ENCODE measurements at places on chromosomes 7 and 10.

DNA sequence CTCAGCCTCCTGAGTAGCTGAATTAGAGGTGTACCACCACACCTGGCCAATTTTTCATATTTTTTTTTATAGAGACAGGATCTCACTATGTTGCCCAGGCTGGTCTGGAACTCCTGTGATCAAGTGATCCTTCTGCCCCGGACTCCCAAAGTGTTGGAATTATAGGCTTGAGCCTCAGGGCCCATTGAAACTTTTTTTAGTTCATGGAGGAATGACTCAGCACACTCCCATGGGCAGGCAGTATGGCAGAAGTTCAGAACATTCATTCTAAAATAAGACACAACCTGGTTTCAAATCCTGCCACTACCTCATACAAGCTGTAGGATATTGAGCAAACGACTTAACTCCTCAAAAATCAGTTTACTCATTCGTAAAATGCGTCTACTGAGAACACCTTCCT is 320.4 kb upstream of the SP8 start:
- no peak for DNase-seq

DNA sequence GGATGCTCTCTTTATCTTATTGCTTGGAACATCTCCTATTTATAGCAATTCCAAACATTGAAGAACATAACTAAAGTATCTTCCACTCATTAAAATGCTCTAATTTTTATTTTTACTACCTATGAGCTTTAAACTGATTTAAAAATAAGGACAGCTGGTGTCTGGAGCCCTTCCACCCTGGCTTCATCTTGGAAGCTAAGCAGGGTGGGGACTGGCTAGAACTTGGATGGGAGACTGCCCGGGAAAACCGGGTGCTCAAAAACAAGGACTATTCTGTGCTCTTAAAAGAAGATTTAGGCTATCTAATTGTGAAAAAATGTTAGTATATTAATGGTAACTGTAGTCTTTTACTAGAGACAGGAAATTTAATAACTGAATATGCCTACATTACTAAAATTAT is 69.2 kb downstream of the ARMC3 start:
- peak; percentile 40 for DNase-seq

DNA sequence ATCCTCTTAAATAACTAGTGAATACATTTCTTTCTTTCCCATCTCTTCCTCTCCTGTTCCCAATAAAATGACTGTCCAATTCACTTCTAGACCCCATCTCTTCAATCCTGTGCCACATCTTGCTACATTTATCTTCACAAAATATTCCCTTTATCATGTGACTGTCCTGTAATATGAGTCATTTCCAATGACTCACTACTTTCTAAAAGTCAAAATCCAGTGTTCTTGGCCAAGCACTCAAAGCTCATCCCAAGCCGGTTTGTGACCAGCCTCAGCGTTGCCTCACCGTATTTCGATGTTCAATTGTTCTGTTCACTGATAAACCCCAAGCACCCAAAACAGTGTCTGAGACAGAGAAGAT is 104.7 kb downstream of the PARD3 start:
- peak; percentile 72 for DNase-seq

DNA sequence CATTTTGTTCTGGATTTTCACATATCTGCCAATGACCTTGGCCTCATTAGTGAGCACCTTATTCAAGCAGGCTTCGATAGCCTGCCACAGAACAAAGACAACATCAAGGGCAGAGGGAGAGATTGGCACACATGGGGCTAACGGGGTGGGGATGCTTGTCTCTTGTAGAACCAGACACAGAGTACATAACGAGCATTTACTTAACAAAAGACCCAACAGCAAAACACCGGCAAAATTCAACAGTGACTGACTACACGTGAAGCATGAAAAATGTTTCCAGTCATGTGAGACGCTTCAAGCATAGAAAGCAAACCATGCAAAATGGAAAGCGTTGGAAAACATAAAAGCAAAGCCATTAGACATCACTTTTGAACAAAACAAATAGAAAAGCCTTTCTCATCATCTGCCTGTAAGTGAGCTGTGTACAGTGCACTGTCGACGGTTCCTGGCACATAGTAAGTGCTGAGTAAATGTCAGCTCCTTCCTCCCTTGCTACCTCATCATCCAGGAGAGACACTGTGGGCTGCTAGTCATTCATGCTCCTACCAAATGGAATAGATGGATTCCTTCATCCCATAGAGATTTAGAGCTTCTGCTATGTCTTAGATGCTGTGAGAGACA is 134.4 kb upstream of the AGK start:
- DNase-seq = no peak

DNA sequence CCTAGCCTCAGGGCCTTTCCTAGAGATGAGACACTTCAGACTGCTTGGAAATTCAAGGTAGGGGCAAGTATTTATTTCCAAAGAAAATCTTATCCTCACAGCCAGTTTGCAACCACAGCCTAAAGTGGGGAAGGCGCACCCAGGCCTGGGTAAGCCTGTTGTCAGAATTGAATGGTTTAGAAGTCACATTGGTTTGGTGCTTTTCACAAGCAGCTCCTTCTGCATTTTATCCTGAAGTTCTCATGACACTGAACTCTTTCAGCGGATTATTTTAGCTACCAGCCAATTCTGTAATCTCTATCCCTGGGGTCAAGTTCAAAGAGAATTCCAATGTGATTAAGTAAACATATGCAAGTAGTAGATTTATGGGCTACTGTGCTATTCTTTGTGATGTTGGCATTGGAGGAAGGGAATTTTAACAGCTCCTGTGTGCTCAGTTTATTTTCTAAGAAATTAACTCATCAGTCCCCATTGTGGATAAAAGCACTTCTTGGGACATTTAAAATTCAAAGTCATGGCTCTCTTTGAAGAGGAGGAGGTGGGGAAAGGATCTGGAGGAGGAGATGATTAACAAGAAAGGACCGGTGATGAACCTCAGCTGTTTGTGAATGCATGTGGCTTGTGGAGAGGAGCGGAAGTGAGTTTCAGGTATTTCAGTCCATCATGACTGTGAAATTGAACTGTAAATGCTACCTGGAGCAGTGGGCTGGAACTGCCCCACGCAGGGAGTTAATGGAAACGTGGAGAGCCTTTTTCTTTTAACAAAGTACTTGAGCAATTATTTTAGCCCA is 90.2 kb upstream of the CACUL1 start:
- DNase-seq = no peak

GRCh38 chr7:37097276-37097675 is 351.4 kb downstream of the ELMO1 start:
- DNase-seq = no peak

GRCh38 chr10:111079781-111080180 is 3.0 kb downstream of the ADRA2A start:
- no peak for DNase-seq

DNA sequence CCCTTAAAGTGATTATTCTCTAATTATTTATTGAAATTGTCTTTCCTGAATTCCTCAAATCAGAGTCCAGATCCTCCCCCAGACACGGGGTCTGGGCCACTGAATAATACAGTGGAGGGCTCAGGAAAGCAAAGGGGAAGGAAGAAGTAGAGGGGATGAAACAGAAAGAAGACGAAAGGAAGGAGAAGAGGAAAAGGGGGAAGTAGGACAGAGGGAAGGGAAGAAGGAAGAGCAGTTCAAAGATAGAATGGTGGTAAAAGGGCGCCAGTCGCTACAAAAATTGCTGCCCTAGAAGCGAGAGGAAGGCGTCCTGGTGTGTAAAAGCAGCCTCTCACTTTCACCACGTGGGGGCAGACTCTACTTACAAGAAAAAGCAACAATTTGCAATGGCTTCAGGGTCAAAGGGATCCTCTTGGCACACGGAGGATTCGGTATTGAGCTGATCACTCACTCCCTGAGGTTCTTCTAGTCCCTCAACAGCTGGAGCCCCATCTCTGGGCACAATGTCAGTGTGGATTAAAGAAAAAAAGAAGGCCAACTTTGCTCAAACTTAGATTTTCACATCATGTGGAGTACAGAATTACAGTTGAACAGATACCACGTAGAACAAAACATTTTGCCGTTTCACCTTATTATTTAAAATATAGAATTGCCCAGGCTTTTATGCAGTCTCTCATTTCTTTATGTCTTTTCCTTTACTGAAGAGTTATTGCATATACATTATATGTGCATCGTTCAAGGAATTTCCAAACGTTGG is 31.4 kb upstream of the NPVF start:
- peak; percentile 73 for DNase-seq

- DNase-seq = no peak
Observed at GRCh38 chr7:471191-471865, 48.3 kb downstream of the PDGFA start.

DNA sequence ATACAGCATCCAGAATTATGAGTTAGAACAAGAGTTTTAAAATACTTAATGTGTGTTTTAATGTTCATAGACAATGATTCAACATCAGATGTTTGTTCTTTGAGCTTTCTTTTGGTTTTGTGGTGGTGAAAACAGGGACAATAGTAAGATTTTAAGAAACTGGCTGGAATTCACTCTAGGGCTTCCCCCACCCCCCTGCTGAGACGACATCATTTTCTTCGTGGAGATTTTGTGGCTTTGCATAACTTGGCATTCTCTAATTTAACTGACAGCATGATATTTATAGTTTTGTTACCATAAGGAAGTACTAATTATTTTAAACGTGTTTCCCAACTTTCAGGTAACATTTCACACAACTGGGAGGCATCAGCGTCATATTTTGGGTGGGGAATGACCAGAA is 184.1 kb downstream of the BICC1 start:
- peak; percentile 58 for DNase-seq

All from astrocyte of the spinal cord (primary cell).